Spleen (tissue), 13 donors: ENCODE measurements at places on chromosomes 3 and 15. TPM values are rescaled to one million over a fixed set of nuclear protein-coding genes. Genes with fewer than 3 reads are reported as not detected.

DNA sequence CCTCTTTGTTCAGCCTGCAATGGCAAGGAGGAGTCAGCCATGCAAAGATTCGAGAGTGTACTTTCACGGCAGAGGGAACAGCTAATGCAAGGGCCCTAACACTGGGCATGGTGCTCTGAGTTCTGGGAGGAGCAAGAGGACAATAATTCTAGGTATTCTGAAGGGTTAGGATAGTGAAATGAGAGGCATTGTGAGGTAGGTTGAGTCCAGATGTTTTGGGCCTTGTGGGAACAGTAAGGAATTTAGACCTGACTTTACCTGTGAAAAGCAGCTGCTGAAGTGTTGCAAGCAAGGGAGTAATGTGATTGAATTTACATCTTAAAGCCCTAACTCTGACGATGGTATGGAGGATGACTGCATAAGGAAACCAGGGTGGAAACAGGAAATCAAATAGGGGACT, 211.6 kb downstream of the CNTN3 start:
- DNase-seq, result no peak

GRCh38 chr3:182294696-182295095, 498.6 kb upstream of the ATP11B start:
- DNase-seq, result no peak

DNA sequence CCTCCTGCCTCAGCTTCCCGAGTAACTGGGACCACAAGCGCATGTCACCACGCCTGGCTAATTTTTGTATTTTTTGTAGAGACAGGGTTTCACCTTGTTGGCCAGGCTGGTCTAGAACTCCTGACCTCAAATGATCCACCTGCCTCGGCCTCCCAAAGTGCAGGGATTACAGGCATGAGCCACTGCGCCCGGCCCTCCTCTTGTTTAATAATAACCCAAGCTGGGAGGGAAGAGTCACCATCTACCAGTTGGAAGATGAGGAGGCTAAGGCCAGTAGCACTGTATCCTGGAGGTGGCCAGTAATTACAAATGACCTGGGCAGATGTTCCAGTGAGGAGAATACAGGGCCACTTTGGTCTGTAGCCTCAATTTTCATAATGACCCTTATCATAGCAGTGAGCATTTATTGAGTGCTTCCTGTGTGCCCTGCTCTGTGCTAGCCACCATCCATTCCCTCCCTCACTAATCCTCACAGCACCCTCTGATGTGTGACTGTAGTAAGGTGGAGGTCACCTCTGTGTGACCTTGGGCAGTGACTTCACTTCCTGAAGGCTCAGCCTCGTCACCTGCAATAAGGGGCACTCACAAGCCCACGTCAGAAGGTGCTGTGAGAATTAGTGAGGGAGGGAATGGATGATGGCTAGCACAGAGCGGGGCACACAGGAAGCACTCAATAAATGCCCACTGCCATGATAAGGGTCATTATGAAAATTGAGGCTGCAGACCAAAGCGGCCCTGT, 64.2 kb downstream of the ABTB1 start:
- no peak for DNase-seq

DNA sequence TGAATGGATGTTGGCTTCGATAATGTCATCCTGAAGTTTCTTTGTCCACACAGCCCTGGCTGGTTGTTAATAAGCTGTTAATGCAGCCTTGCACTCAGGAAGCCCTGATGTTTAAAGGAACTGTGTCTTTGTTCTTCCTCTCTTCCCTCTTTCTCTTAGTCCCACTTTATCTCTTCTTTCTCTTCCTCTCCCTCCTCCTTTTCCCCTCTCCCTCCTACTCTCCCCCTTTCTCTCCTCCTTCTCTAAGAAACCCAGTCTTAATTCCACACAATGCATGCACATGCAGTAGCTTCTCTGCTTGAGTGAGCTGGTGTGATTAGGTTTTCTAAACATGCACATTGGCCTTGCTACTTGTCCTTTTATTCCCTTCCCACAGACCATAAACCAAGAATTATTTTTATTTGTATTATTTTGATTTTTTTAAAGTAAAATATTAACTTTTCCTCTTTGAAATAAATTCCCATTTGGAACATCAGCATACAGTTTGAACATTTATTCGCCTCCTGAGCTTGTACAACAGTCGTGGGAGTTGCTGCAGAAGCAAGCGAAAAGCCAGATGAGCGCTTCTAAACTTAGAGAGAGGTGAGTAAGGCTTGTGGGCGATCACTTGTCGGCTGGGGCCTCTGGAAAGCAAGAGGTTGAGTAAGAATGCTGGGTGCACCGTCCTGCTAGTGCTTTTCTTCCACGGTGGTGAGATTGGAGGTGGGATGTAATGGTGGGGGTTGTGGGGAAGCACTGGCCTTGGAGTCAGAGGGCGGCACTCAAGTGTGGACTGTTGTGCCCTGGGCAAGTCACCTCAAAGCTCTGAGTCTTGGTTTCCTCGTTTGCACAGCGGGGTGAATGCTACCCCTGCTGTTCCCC, 7.2 kb downstream of the GHRL start:
- DNase-seq, result no peak

DNA sequence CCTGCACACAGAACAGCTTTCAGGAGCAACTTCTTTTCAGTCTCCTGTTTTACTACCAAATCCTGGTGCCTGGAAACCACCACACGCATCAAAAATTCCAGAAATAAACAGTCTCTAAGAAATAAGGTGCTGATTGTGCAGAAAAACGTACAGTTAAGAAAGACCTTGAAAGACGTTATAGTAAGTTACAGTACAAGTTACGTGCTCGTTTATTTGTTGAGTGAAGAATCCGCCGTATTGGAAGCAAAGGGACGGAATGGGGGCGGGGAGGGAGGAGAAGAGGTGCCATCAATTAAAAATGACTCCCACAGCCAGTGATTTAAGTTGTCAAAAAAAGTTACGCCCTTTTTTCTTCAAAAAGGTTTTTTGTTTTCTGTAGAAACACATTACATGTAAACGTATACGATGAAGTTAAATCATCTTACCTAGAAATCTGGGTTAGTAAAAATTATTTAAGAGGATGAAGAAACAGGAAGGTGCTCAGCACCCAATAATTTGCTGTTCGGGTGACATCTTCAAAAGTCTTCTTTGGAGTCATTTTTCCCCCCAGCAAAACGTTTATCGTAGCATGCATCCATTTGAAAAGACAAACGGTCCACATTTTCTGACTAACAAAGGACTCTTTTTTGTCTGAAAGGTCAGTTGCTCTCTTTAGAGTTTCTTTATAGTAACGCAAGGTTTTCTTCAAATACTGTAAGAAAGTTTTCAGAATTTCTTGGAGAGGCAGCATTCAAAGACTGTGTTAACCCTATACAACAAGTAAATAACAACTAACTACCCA, 782 bp upstream of the UACA start:
- DNase-seq, result no peak

- no peak for DNase-seq
Observed at GRCh38 chr3:48614044-48614443, 4.6 kb upstream of the UQCRC1 start.

DNA sequence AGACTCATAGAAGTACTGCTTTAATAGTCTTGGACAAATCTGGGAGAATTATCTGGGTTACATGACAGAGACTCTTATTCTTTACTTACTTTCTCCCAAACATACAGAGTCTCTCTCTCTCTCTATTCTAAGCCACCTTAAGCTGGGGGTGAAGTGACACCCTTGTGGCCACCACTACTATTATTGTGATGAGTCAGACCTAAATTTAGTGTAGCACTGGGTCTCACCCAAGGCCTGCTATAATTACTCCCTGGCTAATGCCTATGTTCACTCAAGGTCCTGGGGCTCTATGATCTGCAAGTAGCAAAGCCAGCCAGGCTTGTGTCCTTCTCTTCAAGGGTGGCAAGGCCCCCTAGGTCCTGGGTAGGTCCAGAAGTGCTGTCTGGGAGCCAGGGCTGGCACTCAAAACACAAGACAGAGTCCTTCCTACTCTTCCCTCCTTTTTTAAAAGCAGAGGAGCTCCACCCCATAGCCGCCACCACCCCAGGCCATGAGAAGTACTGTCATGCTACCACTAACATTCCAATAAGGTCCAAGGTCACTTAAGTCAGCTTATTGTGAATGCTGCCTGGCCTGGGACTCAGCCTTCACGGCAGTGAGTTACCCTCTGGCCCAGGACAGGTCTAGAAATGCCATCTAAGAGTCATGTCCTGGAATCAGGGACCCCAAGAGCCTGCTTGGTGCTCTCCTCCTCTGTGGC, 183.6 kb downstream of the POLQ start:
- DNase-seq, result no peak

The SLC2A2 gene
- polyA plus RNA-seq, result not detected

The UTS2B gene
- 0.20 TPM for polyA plus RNA-seq

The ST8SIA2 gene
- polyA plus RNA-seq, result not detected
